ENCODE measurements at places on chromosomes 5 and 9. TPM values are rescaled to one million over a fixed set of nuclear protein-coding genes. Genes with fewer than 3 reads are reported as not detected.

DNA sequence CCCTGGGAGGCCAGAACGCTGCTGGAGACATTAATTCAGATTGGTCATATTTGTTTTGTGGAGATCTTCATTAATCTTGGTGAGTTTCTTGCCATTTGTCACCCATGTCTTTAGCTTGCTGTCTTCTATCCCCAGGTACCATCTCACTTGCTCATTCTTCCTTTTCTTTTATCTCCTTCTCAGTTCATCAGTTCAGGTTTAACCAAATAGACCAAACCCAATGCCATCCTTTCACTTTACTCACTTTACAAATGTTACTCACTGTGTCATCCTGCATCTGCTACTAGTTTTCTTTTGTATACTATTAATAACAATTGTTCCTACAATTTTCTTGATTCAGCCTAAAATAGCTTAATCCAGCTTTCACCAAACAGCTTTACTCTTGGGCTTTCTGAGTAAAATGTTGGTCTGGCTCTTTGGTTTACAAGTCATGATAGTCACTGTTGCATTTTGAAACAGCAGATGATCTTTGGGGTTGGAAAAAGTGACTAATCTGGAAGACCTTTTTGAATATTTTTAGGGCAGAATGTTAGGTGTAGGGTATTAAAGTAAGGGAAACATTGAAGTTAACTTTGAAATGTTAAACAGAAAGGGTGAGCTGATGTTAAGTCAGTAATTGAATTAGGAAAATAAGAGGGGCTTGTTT lies 246.9 kb downstream of the ZSWIM6 start:
- DNase-seq, result no peak

GRCh38 chr9:131724683-131725082 lies 15.2 kb downstream of the RAPGEF1 start:
- DNase-seq, result no peak

GRCh38 chr9:131474711-131475110 lies 28.0 kb upstream of the POMT1 start:
- no peak for DNase-seq

GABRP gene
- polyA plus RNA-seq, result 1.4 TPM

ANKH gene
- polyA plus RNA-seq, result 12.9 TPM

ZNF169 gene
- 5.9 TPM for polyA plus RNA-seq

DNA sequence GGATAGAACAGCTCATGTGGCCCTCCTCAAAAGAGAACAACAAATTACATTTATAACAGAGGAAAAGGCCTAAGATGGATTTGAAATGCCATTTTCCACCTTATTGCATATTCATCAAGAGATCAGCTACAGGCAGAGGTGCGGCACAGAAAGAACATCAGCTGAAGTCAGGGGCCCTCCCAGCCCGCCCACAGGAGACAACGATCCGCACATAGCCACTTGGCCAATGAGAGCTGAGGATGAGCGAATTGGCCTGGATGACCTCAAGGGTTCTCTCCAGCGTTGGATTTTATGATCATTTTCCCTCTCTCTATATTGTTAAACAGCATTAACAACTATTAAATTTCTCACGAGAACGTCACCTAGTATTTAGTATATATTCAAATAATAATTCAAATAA lies 97.6 kb downstream of the GNAQ start:
- no peak for DNase-seq

NUTM2G gene
- polyA plus RNA-seq, result 0.33 TPM

SHROOM1 gene
- polyA plus RNA-seq, result 11.6 TPM

- no peak for DNase-seq
Observed at GRCh38 chr9:18888290-18888689, 144.7 kb downstream of the SAXO1 start.

DNA sequence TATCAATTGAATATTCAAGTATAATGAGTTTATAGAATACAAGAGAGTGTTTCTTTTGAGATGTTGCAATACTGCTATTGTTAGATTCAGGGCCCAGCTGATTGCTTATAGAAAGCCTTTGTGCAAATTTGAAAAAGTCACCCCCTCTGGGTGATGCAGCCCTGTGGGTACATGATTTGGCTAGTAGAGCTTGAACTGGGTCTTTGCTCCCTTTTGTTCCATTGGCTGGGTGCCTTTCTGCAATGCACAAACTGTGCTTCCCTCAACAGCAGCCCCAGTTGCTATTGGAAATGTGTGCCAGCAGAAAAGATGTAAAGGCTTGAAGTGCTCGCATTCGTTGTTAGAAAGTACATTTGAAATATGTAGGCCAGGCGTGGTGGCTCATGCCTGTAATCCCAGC lies 61.8 kb upstream of the CEMIP2 start:
- no peak for DNase-seq

SOHLH1 gene
- polyA plus RNA-seq, result not detected

DNA sequence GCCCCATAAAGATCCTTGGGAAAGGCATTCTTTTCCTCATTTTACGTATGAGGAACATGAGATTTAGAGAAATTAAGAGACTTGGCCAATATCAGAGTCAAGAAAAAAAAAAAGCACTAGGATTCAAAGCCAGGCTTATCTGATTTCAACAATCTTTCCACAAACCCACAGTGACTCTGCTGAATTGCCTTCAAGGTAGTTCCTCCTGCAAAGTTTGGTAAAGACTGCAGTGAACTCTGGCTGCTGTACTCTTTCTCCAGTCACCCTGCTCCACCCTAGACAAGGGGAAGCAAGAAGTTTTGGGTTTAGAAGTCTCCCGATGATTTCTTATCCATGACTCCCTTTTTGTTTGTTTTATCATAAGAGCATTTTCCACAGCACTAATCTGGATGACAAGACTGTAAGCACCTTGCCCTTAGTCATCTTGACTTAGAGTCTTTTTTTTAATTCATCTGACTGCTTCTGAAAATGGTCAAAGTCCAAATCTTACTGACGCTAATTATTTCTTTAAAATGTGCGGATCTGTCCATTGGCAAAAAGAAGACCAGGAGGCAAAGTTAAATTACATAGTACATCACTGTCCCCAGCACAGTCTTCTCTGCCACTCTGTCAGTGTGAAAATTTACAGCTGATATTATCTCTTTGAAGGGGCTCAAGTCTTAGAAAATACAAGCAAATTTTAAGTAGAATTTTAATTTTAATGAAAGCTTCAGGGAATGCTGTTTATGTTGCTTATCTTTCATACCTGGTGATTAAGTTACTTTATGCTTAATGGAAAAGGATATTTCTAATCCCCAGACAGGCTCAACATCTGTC lies 180.1 kb downstream of the TTLL11 start:
- no peak for DNase-seq

CAMLG gene
- 80.0 TPM for polyA plus RNA-seq

RORB gene
- polyA plus RNA-seq, result 0.28 TPM

OR1N1 gene
- polyA plus RNA-seq, result not detected

DNA sequence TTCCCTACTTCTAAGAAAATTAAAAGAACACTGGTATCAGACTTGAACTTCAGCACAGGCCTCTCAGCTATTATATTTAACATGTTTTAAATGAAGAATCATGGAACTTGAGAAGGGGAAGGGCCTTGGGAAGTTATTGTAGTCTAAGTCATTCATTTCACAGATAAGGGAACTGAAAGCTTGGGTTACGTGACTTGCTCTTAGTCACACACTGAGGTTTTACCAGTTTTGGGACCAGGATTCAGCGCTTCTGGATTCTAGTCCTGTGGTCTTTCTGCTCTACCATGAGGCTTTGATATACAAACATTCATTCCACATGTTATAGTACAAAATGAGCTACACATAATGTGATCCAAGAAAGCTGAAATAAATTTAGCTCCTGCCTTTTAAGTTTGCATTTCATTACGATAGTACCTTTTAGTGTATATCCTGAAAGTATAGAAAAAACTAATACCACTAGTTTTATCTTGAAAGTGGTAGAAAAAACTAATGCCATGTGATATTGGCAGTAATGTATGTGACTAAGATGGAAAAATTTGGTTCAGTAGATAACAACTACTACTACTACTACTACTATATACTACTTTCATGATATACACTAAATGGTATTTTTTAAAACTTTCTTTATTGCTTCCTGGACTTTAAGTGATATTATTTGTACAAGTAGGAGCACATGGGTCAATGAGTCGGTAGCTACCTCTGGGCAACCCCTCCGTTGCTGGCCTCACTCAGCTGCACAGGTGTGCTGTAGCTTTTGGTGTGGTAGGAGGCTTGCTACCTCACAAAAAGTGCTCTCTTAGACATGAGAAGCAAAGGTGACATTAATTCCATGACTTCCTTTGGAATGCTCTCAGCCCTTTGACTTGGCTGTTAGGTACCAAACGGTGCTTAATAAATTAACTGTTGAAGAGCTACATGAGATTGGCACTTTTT lies 40.7 kb downstream of the F2RL2 start:
- no peak for DNase-seq

DNA sequence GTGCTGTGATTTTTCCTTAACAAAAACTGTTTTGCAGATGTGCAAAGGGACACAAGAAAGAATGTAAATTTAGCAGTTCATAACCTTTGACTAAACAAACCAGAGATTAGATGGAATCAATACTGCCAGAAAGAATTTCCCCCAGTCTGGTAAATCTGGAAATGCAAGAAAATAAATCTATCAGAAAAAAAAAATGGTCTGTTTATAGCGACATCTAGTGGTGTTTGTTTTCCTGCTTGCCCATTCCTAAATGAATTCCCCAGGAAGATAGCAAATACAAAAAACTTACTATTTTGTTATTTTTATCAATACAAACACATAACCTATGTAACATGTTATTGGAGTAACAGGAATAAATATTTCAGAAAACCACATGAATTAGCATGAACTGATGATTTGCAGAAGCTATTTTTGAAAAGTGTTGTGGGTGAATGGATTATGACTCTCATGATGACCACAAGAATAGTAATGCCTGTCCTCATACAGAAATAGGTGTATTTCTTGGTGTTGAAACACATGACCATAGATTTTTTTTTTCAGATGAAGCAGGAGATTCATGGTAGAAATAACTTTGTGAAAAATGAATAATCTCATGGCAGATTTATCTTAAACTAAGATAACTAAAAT lies 1703.8 kb downstream of the MAT2B start:
- no peak for DNase-seq

DNA sequence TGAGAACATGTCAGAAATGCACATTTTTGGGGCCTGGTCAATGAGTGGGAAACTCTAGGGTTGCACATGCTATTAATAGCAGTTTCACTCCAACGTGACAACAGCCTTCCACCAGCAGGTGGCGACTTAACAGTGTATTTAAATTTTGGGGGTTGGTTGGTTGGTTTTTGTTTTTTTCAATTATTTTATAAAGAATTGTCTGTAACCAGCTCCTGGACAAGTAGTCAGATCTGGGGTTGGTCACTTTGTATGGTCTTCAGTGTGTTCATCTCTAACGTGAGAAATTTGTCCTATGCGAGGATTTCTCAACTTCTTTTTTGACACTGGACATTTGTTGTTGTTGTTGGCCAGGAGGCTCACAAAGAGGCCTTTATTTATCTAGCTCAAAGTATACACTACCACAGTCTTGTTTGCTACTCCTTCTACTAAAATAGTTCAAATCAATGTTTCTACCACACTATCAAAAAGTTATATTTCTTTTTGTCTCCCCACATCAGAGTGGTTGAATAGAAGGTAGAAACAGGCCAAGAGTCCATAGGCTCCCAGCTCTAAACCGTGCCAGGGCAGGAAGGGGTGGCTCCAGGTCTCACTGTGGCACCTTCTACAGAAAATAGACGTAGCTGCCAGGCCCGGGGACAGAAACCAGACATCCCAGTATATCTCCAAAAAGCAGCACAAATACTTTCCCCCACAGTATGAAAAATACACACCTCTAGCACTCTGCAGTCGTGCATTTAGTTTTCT lies 110.4 kb downstream of the TRPM6 start:
- DNase-seq, result no peak

- DNase-seq, result no peak
Observed at GRCh38 chr5:88495810-88496209, 227.2 kb upstream of the TMEM161B start.

- DNase-seq, result no peak
Observed at GRCh38 chr9:131012396-131012917, 3.5 kb downstream of the LAMC3 start.

- no peak for DNase-seq
Observed at GRCh38 chr5:179269781-179270543, 75.3 kb downstream of the ADAMTS2 start.

DNA sequence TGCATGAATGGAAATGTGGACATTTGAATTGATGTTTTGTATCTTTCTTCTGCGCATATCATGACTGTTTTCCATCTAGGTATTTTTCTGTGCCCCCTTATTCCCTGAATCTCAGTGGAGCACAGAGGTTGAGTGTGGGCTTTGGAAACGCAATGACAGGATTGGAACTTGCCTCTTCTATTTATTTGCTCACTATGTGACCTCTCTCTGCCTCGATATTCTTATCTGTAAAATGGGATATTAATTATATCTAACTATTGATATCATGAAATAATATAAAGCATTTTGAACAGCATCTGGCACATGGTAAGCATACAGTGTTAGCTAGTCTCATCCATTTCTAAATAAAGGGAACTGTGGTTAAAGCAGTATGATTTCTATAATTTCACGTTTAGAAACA lies 26.0 kb downstream of the HABP4 start:
- no peak for DNase-seq

GRCh38 chr9:36441966-36442365 lies 41.9 kb upstream of the RNF38 start:
- no peak for DNase-seq

GRCh38 chr5:5316334-5316733 lies 106.1 kb upstream of the ICE1 start:
- no peak for DNase-seq

GRCh38 chr9:18396102-18396728 lies 77.7 kb upstream of the ADAMTSL1 start:
- DNase-seq, result no peak

DNA sequence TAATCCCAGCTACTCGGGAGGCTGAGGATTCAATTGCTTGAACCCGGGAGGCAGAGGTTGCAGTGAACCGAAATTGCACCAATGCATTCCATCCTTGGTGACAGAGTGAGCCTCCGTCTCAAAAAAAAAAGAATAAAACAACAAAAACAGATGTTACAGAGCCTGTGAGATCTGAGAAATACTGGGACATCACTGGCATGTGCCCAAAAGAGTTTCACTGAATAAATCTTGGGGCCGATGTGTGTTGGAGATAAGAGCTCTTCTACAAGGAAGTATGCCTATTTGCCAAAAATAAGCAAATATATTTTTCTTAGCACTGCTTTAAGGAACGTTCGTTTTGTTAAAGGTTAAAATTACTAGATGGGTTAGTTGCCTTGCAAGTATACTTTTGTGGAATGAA lies 55.1 kb downstream of the KIAA1958 start:
- no peak for DNase-seq

NACC2 gene
- polyA plus RNA-seq, result 7.8 TPM

- DNase-seq, result no peak
Observed at GRCh38 chr9:121671612-121672155, 20.2 kb downstream of the DAB2IP start.

GRCh38 chr5:149679876-149680809 lies 50.0 kb upstream of the PPARGC1B start:
- DNase-seq, result no peak
